Pancreas (tissue), 10 donors: ENCODE measurements at places on chromosomes 2 and 18.

DNA sequence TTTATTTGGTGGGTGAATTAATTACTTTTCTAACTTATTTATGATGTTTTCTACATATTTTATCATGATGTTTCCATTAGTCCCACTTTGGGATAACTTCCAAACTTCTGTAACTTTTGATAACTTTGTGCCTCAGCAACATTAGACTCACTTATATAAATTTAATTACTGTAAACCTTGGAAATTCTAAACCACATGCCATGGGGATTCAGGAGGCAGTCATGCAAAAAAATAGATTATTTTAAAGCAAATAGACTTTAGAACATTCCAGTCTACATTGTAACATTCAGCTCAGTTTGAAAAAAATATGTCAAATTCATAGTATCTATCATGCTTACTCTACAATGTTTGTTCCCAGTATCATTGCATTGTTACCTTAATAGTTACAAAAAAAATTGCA, 728.5 kb upstream of the NRXN1 start:
- no peak for DNase-seq

DNA sequence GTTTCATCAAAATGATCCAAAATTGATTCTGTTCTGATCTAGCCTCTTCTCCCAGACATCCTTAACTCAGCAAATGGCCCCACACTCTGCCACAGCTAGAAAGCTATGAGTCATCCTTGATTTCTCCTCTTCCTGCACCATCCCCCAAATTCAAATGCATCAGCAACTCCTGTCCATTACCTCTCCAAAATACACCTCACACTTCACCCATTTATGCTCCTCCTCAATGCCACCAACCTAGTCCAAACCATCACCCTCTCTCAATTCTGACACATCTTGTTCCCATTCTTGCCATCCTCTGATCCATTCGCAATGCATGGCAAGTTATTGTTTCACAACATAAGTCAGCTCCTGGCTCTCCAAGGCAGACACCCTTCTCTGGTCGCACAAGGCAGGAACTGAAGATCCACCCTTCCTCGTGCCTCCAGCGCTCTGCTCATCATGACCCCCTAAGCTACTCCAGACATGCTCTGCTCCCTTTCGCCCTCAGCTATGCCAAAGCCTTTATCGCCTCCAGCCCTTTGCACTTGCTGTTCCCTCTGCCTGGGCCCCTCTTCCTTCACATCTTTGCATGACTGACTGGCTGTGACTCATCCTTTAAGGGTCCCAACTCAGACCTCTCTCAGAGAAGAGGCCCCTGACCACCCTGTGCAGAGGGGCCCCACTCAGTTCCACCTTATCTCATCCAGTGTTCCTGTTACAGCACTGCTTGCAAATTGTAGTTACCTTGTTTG, 83.6 kb downstream of the MREG start:
- DNase-seq, result no peak

DNA sequence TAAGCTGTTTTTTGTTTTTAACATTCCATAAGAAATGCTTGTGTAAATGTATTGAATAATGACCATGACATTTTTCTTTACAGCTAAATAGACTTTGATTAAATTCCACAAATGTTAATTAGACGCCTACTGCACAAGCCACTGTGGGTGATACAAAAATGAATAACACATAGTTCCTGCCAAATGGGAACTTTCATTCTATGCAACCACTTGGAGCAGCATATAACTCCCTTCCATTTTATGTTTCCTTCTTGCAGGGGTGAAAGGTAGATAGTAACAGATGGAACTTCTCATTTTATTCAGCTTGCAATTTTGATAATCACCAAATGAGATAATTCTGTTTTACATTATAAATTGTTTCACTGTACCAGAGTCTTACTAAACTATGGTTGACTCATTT, 70.0 kb upstream of the THUMPD2 start:
- no peak for DNase-seq

GRCh38 chr2:37000988-37001556, 34.7 kb upstream of the STRN start:
- DNase-seq, result no peak

GRCh38 chr18:36181441-36181840, 5.9 kb upstream of the MOCOS start:
- no peak for DNase-seq

GRCh38 chr2:20076757-20077156, 25.3 kb upstream of the LAPTM4A start:
- DNase-seq, result no peak

GRCh38 chr2:109528811-109529501, 84.8 kb downstream of the SEPTIN10 start:
- DNase-seq, result no peak

- DNase-seq, result no peak
Observed at GRCh38 chr18:26992926-26993325, 127.4 kb upstream of the AQP4 start.
